ENCODE measurements at places on chromosomes 16 and 17.

DNA sequence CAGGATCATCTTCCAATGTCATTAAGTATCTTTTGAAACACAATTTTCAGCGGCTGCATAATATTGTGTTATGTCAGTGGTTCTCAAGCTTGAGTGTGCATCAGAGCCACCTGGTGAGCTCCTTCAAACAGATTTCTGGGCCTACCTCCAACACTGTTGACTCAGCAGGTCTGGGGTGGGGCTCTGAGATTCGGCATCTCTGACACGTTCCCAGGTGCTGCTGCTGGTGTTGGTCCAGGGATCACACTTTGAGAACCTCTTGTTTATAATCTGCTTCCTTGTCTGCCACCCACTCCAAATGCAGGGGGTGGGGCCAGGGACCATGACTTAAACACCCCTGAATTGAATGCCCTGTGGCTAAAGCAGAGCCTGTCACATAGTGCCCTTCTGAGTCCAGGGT lies 73.8 kb upstream of the HNF1B start:
- peak; percentile 10 for DNase-seq

- DNase-seq: no peak
Measured at GRCh38 chr17:82149401-82150099, 51.5 kb upstream of the FASN start.

GRCh38 chr16:19700319-19700781 lies 17.7 kb downstream of the KNOP1 start:
- DNase-seq: no peak

- no peak for DNase-seq
Measured at GRCh38 chr16:77918809-77919707, 103.3 kb upstream of the CLEC3A start.

GRCh38 chr17:30831257-30831656 lies 509 bp upstream of the ATAD5 start:
- DNase-seq: no peak

DNA sequence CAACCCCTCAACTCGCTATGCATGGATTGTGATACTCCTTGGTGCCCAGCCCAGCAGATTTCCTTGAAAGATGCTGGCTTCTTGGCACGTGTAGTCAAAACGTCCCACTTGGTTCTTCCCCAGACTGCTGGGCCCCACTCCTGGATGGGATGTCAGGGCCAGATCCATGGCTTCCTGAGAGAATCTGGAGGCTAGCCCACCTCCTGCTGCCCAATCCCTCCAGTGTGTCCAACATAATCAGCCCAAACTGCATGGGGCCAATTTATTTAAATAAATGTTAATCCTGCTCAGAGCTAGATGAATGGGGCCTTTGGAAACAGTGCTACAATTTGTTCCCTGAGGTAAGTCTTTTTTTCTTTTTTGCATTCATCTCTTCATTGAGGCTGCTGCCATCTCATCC lies 49.4 kb downstream of the WSB1 start:
- no peak for DNase-seq

GRCh38 chr17:68512960-68513474 lies 787 bp downstream of the PRKAR1A start:
- DNase-seq: no peak

GRCh38 chr17:10173913-10174312 lies 24.5 kb downstream of the GAS7 start:
- no peak for DNase-seq

- DNase-seq: no peak
Measured at GRCh38 chr17:39658760-39659159, 6.4 kb upstream of the TCAP start.

GRCh38 chr16:30929167-30929566 lies 5.8 kb downstream of the FBXL19 start:
- DNase-seq: no peak
